ENCODE measurements at places on chromosomes 4 and X.

GRCh38 chrX:145687146-145687545 is 130.5 kb upstream of the SLITRK2 start:
- no peak for DNase-seq

GRCh38 chr4:41540687-41541086 is 2.7 kb downstream of the LIMCH1 start:
- no peak for DNase-seq

DNA sequence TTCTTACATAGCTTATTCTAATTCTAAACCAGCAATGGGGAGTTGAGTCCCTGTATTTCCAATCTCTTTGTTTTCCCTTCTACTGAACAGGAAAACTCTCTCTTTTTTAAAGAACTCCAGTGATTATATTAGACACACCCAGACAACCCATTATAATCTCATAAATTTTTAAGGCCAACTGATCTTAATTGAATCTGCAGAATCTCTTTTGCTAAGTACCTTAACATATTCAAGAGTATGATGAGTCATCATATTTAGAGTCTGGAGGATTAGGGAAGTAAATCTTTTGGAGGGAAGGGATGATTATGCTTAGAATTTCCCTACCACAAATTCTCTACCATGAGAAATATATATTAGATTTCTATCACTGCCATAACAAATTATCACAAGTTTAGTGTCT is 705.1 kb downstream of the CENPC start:
- no peak for DNase-seq

DNA sequence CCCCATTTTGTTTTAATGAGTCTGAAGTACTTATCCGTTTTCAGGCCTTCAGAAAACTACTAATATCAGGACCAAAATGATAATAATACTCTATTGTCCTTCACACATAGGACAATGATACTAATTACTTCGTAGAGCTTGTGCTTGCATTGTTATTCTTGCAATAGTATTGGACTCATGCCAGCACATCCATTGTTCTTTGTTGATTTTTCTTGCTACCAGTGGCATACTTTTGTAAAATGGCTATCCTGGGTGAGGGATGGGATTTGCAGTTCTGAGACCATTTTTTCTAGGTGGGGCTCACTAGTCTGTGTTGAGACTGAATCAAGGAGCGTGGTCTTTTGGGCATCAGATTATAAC is 195.3 kb downstream of the MAML3 start:
- no peak for DNase-seq

DNA sequence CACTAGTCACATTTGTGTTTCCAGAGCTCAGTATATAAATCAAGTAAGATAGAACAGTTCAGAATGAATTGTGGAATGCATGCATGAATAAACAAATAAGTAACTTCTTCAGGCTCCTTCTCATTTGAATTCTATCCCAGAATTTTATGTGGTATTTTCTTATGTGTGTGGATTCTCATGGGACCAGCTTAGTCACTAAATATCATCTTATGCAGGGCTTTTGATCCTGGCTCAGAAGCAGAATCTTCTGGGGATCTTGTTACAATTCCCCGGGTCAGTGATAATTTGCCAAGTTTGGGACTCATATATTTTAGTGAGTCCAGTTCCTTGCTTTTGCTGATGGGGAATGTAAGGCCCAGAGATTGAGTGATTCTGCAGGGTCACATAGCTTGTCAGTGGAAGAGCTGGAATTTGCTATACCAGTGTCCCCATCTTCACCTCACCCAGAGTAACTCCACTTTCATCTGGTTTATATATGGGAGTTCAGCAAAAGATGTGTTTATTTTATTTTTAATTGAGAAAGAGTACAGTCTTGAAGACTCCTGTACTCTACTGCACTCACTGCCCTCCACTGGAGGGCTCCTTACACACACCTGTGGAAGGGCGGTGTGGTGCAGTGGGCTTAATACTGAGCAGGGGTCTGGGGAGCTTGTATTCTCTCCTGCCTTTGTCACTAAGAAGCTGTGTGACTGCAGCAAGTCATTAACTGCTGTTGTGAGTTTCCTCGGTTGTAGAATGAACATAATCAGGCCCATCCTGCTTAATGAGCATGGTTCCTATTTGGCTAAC is 198.2 kb upstream of the CXorf66 start:
- no peak for DNase-seq

GRCh38 chrX:18542905-18543304 is 117.5 kb downstream of the CDKL5 start:
- DNase-seq = no peak

GRCh38 chrX:138082251-138082650 is 516.3 kb downstream of the ZIC3 start:
- no peak for DNase-seq

- DNase-seq = no peak
Measured at GRCh38 chrX:30895370-30895769, 6.3 kb upstream of the TAB3 start.

DNA sequence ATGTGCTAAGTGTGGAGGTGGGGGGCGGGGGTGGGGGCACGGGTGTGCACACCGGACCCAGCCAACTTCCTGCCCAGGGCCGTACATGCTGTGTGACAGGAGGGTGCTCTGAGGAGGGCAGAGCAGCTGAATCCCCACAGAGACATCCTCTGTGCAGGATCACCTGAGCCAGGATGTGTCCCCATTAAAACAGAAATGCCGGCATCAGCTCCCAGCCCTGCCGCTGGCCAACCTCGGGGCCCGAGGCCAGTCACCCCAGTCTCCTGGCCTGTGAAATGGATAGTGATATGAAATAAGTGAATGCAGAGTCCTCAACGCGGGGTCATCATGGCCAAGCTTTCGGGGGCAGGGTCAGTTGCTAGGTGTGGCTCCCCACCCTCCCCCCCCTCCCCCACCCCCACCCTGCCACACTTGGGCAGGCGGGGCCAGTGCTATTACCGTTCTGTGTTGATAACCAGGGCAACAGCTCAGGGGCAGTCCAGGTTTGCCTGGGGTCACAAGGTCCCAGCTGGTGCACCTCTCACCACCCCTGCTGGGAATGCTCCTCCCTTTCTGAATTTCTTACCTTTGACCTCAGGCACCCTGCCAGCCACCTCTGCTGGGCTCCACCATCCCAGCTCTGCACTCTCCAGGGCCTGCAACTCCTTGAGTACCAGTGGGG is 227.2 kb upstream of the PSAPL1 start:
- DNase-seq = no peak

GRCh38 chr4:76514087-76514486 is 79.1 kb downstream of the SHROOM3 start:
- no peak for DNase-seq

- no peak for DNase-seq
Measured at GRCh38 chr4:22130741-22131140, 182.2 kb upstream of the KCNIP4 start.

- DNase-seq = no peak
Measured at GRCh38 chr4:154406018-154406795, 85.4 kb downstream of the DCHS2 start.

DNA sequence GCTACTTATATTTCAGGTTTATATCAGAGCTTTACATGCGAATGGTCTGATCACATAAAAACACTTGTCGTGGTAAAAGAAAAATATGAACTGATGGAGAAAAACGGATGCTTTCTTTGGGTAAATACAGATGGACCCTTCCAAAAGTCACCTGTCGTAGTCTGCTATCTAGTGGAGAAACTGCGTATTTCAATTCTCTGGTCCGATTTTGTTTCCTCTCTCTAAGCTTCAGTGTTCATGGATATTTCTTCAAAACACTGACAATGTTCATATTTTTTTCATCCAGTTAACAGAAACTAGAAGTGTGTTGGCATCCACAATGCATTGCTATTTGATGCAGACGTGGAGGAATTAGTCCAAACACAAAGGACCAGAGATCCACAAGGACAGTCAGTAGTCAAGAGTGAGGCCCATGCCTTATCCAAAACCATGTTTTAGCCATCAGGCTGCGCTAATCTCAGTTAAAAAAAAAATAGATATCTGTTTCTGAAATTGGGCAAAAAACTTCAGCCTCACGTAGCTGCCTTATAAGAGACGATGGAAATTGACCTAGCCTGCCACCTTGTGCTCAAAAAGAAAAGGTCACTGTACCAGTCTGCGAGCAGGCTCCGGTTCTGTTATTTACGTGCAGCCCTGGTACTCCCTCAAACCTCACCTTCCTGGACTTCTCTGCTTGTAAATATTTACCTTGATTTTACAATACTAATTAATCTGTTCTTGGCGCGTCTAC is 16.0 kb downstream of the MEPE start:
- peak; percentile 12 for DNase-seq

Data from activated gamma-delta T cell treated with Interleukin-2 at 50 U/mL for 16 hours (primary cell).